ENCODE measurements at places on chromosomes 2 and 18.

DNA sequence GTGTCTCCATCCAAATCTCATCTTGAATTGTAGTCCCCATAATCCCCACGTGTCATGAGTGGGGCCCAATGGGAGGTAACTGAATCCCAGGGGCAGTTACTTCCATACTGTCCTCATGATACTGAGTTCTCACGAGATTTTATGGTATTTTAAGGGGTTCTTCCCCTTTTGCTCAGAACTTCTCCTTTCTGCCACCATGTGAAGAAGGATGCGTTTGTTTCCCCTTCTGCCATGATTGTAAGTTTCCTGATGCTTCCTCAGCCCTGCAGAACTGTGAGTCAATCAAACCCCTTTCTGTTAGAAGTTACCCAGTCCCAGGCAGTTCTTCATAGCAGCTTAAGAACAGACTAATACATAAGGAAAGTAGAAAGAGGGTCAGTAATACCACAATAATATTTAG lies 480.4 kb downstream of the KCNJ3 start:
- DNase-seq: no peak

DNA sequence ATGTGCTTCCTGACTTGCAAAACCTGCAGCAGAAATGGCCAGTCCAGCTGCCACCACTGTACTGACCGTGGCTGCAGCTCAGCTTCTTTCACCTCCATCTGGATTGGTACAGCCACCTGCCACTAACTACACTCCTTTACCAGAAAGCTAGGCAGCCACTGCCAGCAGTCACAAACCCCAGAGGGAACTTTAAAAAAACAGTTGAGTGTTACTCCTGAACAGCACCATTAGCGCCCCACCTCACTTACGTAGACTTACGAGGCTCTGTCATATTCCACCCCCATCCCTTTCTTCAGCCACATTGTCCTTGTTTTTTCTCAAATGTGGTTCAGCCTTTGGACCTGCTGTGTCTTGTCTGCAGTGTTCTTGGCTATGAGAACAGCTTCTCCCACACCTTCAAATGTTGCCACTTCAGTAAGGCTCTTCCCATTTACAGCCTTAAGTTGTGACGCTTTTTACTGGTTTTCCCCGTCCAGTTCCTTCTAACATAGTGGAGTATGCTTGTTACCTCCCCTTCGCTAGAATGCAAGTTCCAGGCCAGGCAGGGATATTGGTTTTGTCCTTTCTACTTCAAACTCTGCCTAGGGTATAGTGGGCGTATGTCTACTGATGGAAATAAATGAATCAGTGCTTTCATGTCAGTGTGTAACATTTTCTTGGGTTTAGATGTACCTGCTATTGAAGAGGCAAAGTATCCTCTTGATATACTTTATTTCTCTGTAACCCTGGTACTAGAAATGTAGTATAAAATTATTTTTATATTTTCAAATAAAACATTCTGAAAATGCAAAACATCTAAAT lies 17.0 kb downstream of the HNRNPA3 start:
- DNase-seq: no peak

DNA sequence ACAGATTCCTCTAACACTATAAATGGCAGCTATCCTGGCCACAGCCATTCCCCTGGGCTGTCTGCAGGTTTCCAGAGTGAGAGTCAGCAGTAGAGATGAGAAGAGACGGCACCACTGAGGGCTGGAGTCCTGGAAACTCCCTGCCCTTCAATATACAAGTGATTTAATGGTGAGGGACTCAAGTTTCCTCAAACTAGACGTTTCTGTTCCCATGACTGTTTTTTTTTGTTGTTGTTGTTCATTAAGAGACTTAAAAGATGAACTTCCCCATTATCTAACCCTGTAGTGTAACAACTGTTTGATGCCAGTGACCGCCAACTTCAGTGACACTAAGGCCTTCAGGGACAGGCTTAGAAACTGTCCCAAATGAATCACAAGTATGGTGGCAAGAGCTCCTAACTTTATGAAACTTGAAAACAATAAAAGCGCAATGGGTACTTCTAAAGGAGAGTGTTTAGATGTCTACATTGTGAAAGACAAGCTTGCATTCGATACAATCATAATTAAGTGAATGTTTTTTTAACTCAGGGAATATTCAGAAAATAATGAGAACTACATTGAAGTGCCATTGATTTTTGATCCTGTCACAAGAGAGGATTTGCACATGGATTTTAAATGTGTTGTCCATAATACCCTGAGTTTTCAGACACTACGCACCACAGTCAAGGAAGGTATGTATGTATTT lies 34.0 kb downstream of the IL1R2 start:
- no peak for DNase-seq

GRCh38 chr2:95265182-95265581 lies 9.1 kb upstream of the PROM2 start:
- DNase-seq: no peak

DNA sequence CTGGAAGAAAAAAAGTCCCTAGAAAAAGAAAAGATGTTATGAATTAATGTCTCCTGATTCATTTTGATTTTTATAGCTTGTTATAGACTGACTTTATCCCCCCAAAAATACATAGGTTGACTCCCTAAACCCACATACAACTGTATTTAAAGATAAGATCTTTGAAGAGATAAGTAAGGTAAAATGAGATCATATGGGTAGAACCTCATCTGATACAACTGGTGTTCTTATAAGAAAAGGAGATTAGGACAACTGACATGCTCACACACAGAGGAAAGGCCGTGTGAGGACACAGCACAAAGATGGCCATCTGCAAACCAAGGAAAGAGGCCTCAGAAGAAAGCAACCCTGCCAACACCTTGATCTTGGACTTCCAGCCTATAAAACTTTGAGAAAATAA lies 117.5 kb downstream of the CD226 start:
- DNase-seq: no peak

DNA sequence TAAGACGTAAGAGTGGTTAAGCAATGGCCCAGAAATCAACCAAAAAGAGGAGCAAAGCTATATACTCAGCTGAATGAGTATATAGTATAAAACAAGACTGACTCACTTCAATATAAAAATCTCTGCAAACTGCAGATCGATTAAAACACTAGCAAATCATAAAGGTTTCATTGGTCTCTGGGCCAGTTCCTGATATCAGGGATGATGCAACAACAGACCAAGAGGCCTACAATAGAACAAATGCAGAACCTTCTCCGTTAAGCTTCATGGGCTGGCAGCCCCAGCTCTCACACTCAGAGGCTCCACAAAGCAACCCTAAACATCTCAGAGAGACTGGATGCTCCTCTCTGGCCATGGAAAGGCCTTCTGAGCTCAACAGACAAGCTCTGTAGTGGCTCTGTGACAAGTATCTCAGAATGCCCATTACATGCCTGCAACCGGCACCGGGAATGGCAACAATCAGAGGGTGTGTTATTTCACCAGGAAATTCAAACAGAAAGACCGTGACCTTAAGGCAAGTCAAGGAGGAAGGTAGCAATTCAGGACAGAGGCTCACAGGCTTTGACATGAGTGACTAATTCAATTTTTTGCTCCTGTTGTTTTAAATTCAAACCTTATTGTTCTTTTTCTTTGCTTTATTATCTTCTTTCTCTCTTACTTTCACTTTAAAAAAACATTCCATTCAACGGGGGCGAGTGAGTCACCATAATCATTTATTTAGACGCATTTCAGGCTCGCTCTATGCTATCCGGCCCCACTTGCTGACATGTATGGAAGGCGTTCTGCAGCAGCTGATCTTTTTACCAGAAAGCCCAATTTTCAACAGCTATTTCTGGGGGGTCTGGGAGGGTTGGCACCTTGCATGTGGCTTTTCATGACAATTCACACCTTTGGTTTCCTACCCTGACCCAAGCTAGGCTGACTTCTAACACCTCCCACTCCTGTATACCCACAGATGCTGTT lies 15.1 kb downstream of the CYRIA start:
- DNase-seq: no peak

All from activated naive CD8-positive, alpha-beta T cell treated with anti-CD3 and anti-CD28 coated beads, Interleukin-2, amount 50 U/mL, for 24 hours (primary cell).